Aorta (tissue), 5 donors: ENCODE measurements at places on chromosomes 3 and 15. TPM values are rescaled to one million over a fixed set of nuclear protein-coding genes. Genes with fewer than 3 reads are reported as not detected.

Gene SLC22A14
- 0.49 TPM for total RNA-seq

Gene GABRG3
- not detected for total RNA-seq

Gene GOLGA8O
- 13.0 TPM for total RNA-seq

Gene EBLN2
- 7.8 TPM for total RNA-seq

Gene CFAP100
- not detected for total RNA-seq

GRCh38 chr3:8363200-8363599, 138.4 kb upstream of the LMCD1 start:
- H3K36me3 ChIP-seq = no peaks in the 10 kb centered on the region
- no peak for DNase-seq
- H3K27ac ChIP-seq = no peak overlapping the region
- no peak overlapping the region for H3K4me3 ChIP-seq
- no peaks in the 10 kb centered on the region for H3K4me1 ChIP-seq

DNA sequence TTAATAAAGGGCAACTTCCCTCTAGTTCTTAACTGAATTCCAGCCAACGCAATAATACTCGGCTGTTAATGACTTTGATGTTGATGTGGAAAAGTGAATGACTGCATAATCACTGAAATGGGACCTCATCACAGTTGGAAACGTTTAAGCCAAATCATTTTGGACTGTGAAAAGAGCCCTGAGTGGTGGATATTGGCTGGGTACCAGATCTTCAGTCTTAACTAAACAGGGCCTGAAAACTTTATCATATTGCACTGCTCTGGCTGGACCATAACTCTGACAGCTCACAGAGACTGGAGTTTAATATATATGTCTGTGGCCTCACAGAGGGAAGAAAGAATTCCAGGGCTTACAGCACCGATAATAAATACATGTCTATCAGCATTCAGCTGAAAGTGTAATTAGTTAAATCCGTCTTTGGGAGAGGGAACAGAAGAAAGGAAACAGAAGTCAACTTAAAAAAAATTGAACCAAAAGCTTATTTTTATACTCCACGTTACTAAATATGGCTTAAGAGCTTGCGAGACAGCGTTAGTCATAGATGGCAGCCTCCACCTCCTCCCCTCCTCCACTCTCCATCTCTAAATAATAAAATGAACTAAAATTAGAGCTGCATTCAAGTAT, 222.3 kb upstream of the CDIN1 start:
- DNase-seq = no peak
- no peaks in the 10 kb centered on the region for H3K36me3 ChIP-seq
- peaks cover 6% of the 10 kb centered on the region for H3K4me1 ChIP-seq
- H3K27ac ChIP-seq = peak overlapping the region; percentile 85
- H3K27me3 ChIP-seq = no peaks in the 10 kb centered on the region
